Stimulated activated CD8-positive, alpha-beta memory T cell treated with anti-CD3 and anti-CD28 coated beads, Interleukin-15, amount 100 ng/mL, for 48 hours (primary cell): ENCODE measurements at places on chromosomes 4 and X.

- no peak for DNase-seq
Observed at GRCh38 chrX:55648434-55648833, 25.2 kb downstream of the FOXR2 start.

DNA sequence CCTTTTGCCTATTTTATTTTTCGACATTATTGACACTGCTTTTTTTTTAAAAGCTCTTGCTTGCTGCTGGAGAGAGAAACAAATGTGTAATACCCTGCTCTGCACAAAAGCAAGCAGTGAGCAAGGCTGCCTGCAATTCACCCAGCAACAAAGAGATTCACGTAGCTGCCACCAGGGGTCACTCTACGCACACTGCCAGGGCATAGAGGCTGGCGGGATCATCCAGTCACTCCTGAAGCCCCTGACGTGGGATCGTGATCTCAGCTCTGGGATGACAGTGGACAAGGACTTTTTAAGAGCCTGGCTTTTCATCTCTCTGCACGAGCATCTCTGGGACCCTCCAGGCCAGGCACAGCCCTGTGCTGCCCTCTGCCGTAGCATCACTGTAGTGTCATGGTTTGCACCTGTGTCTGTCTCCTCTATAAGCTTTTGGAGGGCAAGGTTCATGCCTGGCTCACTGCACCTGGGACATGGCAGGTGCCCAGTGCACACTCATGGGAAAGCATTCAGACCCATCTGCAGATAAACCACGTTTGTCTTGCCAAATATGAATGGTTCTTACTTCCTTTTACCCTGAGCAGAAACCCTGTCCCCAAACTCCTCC is 19.8 kb downstream of the C4orf50 start:
- no peak for DNase-seq

DNA sequence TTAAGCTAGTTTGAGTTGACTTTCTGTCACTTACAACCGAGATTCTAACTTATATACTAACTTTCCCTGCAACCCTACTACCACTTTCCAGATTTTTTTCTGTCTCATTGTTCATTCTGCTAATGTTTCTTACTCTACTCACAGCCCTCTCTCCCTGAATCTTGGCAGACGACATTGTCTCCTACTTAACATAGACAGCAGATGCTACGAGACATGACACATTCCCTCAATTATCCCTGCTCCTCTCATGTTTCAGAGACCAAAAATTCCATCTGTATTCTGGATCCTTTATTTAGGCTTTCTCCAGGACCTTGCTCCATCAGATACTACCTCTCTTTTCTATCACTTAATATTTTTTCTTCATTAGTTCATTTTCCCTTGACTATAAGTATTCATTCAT is 379.1 kb upstream of the TEX13C start:
- DNase-seq = no peak

- DNase-seq = no peak
Observed at GRCh38 chr4:168475745-168476144, 4.5 kb downstream of the DDX60L start.

GRCh38 chr4:46270986-46271596 is 118.8 kb downstream of the GABRA2 start:
- DNase-seq = no peak

DNA sequence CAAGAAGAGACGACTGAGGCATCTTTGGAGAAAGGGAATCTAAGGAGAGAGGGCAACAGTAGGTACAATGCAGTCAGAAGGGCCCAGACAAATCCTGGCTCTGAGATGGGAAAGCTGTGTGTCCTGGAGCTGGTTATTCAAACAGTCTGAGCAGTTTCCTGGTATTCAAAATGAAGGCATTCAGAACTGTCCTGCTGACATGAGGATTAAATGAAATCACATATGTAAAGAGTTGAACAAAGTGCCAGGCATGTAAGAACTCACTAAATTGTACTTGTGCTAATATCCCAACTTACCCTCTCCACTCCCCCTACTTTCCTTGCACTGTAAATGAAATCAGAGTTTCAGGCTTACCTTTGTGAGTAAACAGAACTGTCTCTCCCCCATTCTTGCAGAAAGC is 60.9 kb upstream of the LDB2 start:
- no peak for DNase-seq

DNA sequence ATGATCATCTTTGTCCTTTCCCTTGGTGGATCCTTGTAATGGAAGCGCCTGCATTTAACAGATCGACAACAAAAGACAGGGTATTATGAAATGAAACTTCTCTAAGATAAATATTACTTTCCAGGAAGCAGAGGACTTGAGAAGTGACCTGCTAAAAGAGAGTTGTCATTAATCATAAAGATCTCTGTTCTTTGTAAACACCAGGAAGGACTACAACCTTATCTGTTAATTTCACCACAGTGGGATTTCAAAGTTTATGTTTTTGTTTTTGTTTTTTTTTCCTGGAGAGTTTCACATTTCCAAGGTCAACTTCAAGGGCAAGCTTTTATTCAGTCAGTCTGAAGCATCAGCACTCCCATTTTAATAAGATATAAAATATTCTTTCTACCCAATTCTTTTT is 170.9 kb downstream of the RCHY1 start:
- no peak for DNase-seq

DNA sequence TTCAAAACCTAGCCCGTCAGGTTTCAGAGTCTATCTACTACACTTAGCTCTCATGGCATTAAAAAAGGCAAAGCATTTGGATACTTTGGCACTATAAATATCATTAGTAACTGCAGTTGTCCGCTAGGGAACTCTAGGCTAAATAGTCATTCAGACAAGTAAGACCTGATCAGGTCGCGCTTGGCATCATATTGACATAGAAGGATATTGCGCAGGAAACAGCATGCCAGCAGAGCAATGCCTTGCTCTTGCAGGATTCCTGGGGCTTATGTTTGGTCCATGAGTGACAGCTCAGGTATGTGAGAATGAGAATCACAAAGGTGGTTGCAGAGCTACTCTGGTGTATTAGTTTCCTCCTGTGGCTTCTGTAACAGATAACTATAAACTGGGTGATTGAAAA is 62.7 kb downstream of the KDM6A start:
- no peak for DNase-seq

DNA sequence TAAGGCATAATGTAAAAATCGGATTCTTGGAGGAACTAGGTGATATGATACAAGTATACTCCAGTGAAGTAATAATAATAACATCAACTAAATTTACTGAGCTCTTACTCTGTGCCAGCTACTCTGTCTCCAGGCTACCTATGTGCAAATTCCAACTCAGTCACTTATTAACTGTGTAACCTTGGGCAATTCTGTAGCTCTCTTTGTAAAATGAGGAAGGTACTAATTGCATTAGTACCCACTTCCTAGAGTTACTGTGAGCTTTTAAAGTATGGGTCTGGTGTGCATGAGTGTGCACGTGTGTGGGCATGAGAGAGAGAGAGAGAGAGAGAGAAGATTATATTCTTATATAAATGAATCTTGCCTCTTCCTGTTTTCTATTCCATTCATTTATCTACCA is 169.9 kb downstream of the KCNIP4 start:
- no peak for DNase-seq

- no peak for DNase-seq
Observed at GRCh38 chr4:183154701-183155391, 55.8 kb downstream of the WWC2 start.

GRCh38 chrX:93259029-93259428 is 414.3 kb downstream of the NAP1L3 start:
- DNase-seq = no peak
